ENCODE measurements at places on chromosomes 4 and X.

- no peak for DNase-seq
Observed at GRCh38 chrX:44585866-44586265, 43.2 kb upstream of the FUNDC1 start.

DNA sequence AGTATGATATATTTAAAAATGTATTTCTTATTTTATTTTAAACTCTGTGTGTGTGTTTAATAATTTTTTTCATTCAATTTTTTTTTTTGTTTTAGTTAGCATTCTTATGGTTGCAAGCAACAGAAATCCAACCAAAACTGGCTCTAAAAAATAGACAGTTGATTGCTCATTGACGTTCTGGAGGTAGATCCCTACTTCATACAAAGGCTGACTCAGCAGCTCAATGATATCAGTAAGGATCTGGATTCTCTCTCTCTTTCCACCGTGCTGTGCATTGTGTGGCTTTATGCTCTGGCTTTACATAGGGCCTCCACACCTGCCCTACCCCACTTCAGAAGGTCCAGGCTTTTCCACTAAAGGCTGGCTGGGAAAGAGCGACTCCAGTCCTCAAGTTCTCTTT is 117.8 kb downstream of the UCHL1 start:
- DNase-seq: no peak

DNA sequence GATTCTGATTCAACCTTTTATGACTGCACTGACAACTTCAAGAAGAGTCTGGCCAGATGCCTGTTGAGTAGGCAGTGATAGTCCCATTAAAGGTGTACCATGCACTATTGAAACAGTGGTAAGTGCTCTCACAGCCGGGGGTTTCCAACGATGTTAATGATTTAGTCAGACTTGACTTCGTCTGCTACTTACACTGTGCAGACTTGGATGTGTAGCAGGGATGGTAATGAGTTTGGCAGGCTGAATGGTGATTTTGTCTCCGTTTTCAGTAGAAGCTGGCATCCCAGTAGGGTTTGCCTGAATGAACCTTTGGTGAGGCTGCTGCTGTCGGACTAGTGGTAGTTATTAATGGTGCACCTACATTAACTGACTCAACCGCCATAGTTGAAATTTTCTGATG is 52.0 kb upstream of the TMSB15B start:
- no peak for DNase-seq

- DNase-seq: no peak
Observed at GRCh38 chr4:103457566-103457965, 259.4 kb upstream of the CENPE start.

- DNase-seq: no peak
Observed at GRCh38 chrX:150334981-150335380, 28.1 kb upstream of the MAMLD1 start.

DNA sequence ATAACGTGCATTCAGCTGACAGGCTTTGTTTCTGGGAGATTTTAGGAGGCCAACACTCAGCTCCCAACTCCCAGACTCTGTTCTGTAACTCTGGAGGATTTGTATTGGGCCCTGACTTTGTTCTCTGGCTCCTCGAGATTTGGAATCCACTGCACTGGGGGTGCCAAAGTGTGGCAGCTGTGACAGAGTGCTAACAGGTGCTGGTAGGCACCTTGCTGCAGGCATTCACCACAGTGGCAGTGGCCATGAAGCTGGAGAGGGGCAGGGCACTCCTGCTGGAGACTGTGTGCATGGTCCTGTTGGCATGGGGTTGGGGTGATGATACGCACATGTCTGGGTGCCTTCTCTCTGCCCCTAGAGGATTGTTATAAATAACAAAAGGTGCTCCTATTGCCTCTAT is 1094.9 kb upstream of the SLIT2 start:
- no peak for DNase-seq

GRCh38 chr4:5890063-5890727 is 2.7 kb downstream of the CRMP1 start:
- DNase-seq: no peak

- DNase-seq: no peak
Observed at GRCh38 chr4:10704430-10704810, 19.9 kb upstream of the CLNK start.

DNA sequence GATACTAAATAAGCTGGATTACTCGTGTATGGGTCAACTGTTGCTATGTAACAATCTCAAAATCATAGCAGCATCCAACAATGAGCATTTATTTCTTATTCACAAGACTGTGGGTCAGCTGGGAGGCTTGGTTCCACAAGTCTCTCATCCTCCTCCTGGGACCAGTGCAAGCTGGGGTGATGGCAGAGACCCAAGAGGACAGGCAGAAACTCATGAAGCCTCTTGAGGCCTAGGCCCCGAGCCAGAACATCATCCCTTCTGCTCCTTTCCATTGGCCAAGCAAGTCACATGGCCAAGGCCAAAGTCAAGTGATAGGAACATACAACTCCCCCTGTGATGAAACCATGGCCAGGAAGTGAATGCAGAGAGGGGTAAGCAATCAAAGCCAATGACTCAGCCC is 422.1 kb downstream of the BCOR start:
- DNase-seq: no peak

DNA sequence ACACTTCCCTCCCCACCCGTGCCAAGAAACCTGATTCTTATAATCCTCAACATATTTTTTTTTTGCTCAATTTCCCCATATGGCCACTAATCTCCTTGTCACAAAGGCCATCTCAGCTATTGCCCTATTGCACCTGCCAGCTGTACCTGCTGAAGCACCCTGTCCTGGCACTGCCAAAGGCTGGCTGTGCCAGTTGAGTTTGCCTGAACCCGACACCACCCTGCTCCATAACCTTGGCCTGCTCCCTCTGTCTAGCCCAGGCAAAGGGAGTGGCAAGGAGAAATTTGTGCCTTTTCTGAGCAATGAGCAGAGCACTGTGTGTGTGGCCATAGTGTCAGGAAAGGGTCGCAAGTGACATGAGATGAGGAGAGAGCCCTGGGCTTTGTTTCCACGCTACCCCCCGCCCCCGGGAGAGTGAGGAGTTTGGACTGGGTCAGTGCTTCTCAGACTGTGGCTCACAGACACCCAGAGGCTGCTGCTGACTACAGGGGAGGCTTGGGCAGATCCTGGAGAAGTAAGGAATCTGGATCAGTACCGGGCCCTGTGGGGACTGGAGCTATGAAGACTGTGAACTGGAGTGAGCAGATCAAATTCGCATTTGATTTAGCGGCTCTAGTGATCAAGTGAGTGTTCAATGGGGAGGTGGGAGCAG is 42.2 kb upstream of the HMGB3 start:
- DNase-seq: no peak

DNA sequence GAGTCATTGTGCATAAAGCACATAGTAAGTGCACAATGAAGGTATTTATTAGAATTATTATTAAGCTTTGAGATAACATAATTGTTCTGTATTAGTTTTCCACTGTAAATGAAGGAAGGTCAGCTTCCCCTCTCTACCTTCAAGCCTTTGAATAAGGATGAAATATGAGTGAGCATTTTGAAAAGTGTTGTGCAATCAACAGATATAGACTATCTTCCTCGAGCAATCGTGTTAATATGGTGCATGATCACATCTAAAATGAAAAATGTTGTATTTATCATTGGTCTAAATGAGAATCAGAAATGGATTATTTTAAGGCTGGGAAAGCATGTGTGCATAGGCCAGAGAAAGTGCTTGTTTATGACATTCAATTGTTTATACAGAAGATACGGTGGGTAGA is 1474.6 kb upstream of the TENM3 start:
- DNase-seq: no peak

- no peak for DNase-seq
Observed at GRCh38 chrX:132433551-132433950, 55.3 kb downstream of the MBNL3 start.

DNA sequence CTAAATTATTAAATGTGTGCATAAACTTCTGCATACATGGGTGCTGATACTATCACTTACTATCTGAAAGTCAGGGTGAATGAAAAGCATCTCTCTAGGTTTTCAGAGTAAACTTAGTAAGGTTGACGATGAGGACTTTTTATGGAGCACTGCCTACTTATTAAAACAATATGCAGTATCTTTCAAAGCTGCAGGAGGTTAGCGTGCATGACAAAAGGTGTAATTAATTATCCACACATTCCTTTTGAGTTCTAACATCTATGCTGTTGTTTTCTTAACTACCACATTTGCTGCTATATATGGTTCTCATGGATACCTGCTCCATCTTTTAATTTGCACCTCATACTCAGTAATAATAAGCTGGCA is 256.2 kb downstream of the FSTL5 start:
- no peak for DNase-seq

- DNase-seq: no peak
Observed at GRCh38 chr4:102321260-102321995, 23.9 kb downstream of the SLC39A8 start.

- no peak for DNase-seq
Observed at GRCh38 chr4:80900908-80901307, 129.6 kb upstream of the BMP3 start.
